ENCODE measurements at places on chromosomes 2 and 18.

GRCh38 chr2:127576433-127577207 lies 41.1 kb downstream of the MYO7B start:
- no peak for DNase-seq

DNA sequence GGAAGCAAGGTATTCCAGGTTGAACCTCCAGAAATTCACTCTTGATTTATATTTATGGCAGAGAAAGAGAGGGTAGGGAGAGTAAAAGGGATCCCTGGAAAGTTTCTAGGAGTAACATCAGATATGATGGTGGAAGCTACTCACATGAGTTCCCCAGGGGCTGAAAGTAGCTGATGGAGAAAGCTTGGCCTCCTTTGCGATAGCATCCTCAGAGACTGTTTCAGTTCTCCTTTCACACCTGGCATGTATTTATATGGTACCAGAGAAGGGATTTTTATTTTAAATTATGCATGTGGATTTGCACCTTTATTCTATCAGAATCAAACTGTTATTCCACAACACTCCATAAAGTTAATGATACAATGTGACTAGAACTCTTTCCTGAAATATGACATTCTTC lies 126.3 kb upstream of the OSR1 start:
- DNase-seq = no peak

DNA sequence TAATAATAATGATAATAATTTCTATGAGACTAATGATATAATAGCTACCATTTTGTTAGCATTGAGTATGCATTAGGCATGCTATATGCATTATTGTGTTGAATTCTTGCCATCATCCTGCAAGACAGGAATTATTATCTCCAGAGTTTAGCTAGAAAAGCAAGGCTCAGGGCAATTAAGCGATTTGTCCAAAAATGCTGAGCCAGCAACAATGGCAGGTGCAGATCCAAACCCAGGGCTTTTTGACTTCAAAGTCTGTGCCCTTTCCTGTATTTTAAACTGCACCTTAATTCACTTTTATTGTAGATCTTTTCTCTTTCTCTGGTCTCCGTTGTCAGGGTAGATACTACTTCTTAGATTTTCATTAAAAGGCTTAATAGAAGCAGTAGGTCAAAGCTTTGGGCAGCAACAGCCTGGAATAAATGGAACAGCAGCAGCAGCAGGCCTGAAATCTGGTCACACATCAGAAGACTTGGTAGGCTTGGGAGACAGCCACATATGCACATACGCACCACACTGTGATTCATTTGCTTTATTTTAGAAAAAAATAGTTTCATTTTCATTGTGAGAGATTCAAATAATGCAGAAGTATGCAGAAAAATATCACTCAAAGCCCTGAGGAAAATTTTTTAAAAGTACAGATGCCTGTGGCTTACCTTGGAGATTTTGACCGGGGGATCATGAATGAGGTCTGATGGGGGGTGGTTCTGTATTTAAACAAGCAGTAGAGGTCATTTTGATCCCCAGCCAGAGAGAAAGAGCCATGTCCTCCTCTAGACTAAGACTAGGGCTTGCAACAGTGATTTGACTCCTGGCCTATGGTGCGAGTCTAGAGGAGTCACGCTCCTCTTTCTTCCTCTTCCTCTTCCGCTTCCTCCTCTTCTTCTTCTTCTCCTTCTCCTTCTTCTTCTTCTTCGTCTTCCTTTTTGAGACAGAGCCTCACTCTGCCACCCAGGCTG lies 455.7 kb downstream of the TSN start:
- no peak for DNase-seq

GRCh38 chr2:200451511-200451910 lies 58.4 kb downstream of the KCTD18 start:
- DNase-seq = no peak

GRCh38 chr2:12663306-12664037 lies 53.3 kb upstream of the TRIB2 start:
- DNase-seq = no peak

DNA sequence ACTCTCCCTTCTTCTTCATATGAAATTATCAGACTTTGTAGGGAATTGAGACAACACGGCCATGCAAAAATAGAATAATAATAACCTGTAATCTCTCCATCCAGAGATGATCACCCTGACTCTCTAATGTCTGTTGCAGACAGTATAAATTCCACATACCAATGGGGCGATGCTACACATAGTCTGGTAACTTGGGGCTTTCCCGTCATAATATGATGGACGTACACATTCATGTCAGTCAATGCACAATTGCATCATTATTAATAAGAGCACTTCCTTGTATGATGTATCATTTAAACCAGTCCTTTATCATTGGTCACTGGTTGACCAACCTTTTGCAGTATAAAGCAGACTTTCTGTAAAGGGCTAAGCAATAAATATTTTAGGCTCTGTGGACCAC lies 39.5 kb upstream of the SCLY start:
- DNase-seq = no peak
